ENCODE measurements at places on chromosomes 7 and 10. TPM values are rescaled to one million over a fixed set of nuclear protein-coding genes. Genes with fewer than 3 reads are reported as not detected.

DNA sequence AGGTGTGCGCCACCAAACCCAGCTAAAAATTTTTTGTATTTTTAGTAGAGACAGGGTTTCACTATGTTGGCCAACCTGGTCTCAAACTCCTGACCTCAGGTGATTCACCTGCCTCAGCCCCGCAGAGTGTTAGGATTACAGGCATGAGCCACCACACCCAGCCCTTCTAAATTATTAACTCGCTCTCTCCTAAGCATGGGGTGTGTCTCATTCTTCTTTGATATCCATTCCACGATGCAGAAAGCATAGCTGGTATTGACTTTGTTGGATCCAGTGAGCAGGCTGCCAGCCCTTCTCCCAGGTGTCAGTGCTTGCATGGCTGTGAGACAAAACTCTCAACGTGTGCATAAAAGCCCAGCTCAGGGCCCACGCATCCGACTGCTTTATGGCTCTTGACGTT, 254.1 kb upstream of the PFKP start:
- DNase-seq, result no peak

C1QL3 gene
- not detected for total RNA-seq

DNA sequence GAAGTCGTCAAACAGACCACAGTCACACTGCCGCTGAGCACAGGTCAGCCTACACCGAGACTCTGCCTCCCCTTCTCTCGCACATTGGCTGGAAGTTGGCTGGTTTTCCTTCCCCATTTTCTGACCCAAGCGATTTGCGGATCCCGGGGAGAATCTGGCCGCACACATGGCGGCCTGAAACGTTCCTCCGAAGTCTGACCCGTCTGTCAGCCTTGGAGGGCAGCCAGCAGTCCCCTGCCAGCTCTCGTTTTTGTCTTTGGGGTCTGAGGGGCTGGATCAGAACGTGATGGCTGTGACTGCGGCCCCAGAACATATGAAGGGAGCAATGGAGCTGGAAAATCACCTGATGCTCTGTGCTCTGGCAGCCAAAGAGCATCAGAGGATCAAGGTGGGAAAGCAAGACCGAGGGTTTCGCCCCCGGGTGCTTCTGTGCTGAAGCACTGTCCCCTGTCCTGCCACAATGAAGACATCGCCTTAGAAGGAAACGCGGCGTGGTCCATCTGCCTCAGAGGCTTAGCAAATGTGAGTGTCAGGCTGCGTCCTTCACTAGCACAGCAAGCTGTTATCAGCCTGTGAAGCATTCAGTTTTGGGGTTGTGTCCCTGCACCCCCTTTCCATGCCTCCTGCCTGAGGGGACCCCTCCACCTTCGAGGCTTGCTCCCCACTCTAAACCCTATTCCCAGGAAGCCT, 119.3 kb upstream of the SHH start:
- DNase-seq, result no peak

GRCh38 chr7:47690902-47691558, 109.1 kb upstream of the TNS3 start:
- no peak for DNase-seq

IFIT1B gene
- not detected for total RNA-seq

Data from heart left ventricle (tissue), 16 donors.